DMS79 treated with DMSO at 0.1 percent for 48 hours (cell line): ENCODE measurements at places on chromosomes 6 and 20.
A peak's percentile ranks its signal among the peaks of the same experiment; 100 is the strongest.

- no peak for DNase-seq
Measured at GRCh38 chr6:136752554-136752953, 39.7 kb downstream of the MAP3K5 start.

DNA sequence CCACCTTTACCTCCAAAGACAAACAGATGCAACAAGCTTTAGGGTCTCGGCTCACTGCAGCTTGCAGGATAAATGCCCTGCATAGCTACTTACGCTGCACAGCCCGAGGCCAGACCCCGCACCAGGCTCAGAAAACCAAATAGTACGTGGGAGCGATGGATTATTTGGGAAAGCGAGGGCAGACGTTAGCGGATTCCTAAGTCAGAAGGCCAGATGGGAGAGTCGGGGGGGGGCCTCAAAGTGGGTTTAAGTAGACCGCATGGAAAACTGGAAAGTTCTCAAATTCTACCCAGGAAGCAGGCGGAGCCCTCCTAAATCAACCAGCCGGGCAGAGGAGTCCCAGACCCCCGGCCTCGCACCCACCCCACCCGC, 382 bp downstream of the SFT2D1 start:
- no peak for DNase-seq

GRCh38 chr20:46755483-46756413, 46.3 kb downstream of the SLC2A10 start:
- DNase-seq = no peak

DNA sequence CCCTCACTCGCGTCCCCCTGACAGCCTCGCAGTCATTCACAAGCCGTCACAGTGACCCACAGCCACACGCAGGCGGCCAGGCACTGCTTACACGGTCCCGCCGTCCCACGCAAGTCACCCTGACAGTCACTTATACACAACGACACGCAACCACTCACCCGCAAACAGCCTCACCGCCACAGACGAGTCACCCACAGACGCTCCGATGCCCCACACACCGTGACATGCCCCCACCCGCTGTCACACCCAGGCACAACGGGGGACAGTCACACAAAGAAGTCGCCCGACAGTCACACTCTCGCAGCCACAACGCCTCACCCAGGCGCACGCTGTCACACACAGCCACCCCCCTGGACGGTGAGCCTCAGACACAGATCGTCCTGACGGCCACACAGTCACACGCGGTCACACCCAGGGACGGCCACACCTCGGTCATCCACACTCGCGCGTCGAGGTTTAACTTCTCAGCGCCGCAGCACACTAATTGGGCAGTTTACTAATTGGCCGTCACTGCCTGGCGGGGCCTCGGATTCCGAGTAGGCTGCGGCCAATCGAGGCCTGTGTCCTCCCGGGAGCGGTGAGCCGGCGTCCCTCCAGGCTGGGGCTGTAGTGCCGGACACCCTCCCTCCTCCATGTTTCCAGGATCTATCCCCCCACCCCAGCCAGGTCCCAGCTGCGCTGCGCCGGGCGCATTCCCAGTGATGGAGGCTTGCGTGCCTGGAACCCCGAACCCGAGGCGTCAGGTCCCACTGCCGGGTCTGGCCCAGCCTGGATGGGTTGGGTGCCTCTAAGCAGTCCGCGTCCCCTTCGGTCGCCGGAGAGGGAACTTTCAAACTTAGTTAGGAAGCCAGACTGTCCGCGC, 790 bp downstream of the TOX2 start:
- DNase-seq = no peak

DNA sequence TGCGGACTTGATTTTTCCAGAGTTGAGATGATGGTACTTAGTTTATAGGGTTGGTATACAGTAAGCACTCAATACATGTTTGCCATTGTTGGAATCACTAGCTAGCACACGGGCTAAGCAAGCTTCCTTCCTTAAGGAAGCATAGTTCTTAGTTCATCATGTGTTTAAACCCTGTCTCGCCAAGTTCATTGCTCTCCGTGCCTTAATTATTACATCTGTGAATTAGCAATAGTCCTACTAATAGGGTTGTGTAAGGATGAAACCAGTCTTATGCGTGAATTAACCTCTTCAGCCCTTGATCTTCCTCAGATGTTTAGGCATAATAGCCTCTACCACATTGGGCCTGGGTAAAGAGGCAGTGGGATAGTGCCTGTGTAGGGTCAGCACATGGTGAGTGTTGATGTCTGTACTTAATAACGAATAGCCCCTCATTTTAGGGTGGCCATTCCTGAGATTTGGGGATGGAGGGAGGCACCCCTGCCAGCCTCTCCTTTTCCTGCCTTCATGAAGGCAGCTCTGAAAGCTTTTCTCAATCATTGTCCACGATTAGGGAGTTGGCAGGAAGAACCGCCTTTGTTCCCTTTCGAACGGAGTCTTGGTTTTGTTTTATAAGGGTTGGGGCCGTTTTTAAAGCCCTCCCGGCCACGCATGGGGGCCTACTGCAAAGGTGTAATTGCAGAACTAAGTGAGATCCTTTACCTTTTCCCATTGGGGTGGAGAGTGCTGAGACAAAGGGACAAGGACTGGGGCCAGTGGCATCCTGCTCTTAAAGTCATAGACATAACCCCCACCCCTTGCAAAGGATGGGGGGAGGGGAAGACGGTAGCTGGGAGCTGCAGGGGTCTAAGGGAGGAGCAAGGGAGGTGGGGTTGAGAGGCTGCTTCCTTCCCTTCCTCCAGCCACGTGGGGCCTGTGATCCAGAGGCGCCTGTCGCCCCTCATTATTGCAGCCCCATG, 2.1 kb downstream of the DNMT3B start:
- no peak for DNase-seq

DNA sequence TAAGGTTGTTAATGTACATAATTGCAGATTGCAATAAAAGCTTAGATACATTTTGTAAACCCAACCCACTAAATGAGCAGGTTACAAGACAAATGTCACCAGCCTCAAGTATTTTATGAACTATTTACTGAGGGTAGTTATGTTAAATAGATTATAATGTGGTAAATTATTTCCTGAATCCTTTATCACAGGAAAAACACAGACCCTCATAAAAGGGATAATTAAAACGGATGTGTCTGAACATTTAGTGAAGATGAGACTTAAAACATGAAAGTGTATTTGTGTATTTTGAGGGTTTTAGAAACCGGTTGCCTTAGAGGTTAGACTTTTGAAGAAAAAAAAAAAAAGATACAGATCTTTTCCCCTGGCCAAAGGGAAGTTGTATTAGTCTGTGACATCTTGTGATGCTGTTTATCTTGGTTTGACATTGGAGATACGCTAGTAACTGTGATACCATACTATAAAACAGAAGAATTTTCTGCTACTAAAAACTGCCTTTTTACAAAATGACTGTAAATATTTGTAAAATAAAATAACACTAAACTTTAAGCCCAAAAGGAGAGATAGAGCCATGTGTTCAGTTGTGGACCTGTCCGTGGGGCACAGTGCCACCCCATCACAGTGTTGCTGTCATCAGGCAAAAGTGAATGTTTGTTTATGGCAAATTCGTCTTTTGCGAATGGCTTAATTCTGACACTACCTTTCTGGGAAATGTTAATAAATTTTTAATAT, 9.7 kb downstream of the DYNLT1 start:
- DNase-seq = no peak

GRCh38 chr6:228881-229651, 63.2 kb upstream of the DUSP22 start:
- DNase-seq = no peak

- DNase-seq = no peak
Measured at GRCh38 chr20:37541326-37541725, 13.7 kb upstream of the BLCAP start.

GRCh38 chr6:20699402-20699801, 165.1 kb downstream of the CDKAL1 start:
- DNase-seq = peak; percentile 87

- DNase-seq = no peak
Measured at GRCh38 chr6:165178056-165178455, 131.3 kb downstream of the C6orf118 start.
